Stimulated activated CD8-positive, alpha-beta memory T cell treated with anti-CD3 and anti-CD28 coated beads, Interleukin-4, amount 100 ng/mL, for 48 hours (primary cell): ENCODE measurements at places on chromosomes 3 and 15.
A peak's percentile ranks its signal among the peaks of the same experiment; 100 is the strongest.

DNA sequence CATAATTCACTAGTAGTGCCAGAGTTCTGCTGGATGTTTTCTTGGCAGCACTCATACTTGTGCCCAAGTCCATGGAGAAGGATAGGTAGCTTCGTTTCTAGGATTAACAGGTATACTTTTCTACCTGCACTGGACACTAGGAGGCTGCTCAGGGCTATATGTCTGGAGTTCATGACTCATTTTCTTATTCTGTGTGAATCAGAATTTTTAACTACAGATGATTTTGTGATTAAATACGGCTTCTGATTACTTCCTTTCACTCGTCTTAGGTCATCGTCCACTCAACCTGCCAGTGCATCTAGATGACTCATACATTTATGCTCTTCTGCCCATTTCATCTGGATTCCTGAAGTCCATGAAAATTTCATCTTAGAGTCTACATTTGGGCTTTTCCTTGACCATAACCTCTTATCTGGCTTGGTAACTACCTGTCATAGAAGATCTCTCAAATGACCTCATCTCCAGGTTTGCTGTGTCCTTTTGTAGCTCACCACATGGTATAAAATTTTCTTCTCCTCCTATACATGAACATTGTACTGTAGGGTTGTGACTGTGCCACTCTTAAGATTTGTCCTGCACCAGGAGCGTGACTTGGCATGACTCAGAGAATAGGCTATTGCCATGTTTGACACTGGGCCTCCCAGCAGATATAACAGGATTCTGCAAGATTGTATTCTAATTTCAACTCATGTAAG, 66.7 kb upstream of the GCSAM start:
- DNase-seq: no peak

- peak; percentile 69 for DNase-seq
These were observed 19.9 kb downstream of the KLF13 start for GRCh38 chr15:31346367-31347066.

GRCh38 chr3:153679714-153680113, 441.5 kb upstream of the ARHGEF26 start:
- DNase-seq: no peak

GRCh38 chr3:37993460-37993819, 2.9 kb downstream of the VILL start:
- DNase-seq: no peak

- DNase-seq: no peak
These were observed 20.5 kb downstream of the EXOSC7 start for GRCh38 chr3:44996556-44996969.

DNA sequence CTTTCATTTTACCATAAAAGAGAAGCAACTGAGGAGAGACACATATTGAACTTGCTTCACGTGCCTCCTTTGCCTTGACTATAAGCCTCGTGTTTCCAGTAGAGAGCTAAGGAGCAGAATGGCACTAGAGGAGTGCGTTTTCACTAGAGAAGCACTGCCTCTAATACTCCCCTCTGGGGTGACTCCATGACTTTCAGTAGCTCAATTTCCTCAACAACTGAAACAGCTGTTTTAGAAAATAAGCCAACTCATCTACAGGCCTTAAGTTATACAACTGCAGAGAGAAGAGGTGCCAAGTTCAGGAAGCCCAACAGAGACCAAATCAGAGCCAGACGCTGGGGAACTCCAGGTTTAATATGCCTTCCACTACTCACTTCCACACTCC, 1.9 kb downstream of the UBP1 start:
- no peak for DNase-seq

DNA sequence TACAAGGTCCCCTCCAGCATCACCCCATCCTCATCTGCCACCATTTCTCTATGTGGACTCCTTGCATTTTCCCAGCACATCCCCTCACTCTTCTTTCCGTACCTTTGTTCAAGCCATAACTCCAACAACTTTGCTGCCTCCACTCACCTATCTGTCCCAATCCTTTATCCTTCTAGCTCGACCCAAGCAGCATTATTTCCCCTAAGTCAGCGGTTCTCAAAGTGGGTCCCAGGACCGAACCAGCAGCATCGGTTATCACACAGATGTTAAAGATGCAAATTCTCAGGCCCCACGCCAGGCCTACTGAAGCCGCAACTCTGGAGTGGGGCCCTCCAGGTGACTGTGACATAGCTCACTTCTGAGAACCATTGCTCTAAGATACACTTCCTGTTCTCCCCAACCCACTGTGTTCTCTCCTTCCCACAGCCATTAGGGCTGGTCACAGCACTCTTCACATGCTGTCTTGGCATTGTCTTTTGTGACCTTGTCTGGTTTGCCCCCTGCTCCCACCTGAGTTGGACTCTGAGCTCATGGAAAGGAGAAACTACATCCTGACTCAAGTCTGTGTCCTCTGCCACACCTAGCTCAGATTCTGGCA, 56.2 kb downstream of the AAGAB start:
- no peak for DNase-seq

- no peak for DNase-seq
These were observed 168.1 kb downstream of the NSMCE3 start for GRCh38 chr15:29101491-29101890.

DNA sequence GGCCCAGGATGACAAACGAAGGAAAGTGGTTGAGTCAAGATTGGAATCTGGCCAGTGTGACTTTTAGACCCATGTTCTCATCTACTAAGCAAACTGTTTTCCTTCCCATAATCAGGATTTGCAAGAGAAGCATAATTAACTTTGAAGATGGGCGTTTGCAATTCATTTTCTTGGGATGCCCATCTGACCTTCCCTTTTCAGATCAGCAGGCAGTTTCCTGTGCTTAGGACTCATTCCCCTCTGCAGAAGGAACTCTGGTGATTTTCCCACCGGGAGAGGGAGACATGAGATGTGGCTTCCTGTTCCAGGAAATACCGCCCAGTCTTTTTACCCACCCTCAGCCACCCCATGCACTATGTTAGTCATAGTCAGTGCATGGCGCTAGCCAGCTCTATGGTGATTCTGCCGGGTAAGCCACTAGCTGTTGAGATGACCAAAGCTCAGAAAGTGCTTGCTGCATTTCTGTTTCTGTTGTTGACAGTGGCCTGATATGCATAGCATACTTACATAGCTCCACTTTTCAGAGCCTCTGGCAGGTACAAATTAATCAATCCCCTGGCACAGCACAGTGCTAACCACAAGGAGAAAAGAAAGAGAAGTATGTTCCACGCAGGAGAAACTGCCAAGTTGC, 129.4 kb downstream of the VGLL4 start:
- DNase-seq: no peak

GRCh38 chr3:10933021-10933420, 59.5 kb upstream of the SLC6A1 start:
- DNase-seq: no peak
